ENCODE measurements at places on chromosomes 3 and 15. TPM values are rescaled to one million over a fixed set of nuclear protein-coding genes. Genes with fewer than 3 reads are reported as not detected.

FOXL2NB gene
- not detected for total RNA-seq

C3orf52 gene
- 3.7 TPM for total RNA-seq

SLC7A14 gene
- total RNA-seq = not detected

C2CD4B gene
- total RNA-seq = 8.4 TPM

CP gene
- 1.0 TPM for total RNA-seq

CHRNA7 gene
- 0.52 TPM for total RNA-seq

SEMA6D gene
- total RNA-seq = 26.6 TPM

KIF15 gene
- total RNA-seq = 6.3 TPM

SLC24A5 gene
- not detected for total RNA-seq

GYG1 gene
- total RNA-seq = 62.6 TPM

OXTR gene
- total RNA-seq = 0.52 TPM

RLBP1 gene
- total RNA-seq = 0.52 TPM

CPLX3 gene
- total RNA-seq = not detected

CHSY1 gene
- 29.7 TPM for total RNA-seq

CLEC3B gene
- 129 TPM for total RNA-seq

LMLN gene
- total RNA-seq = 4.2 TPM

ULK4 gene
- total RNA-seq = 8.4 TPM

PPP1R14D gene
- total RNA-seq = not detected

ISLR2 gene
- total RNA-seq = 2.1 TPM

OR4M2 gene
- total RNA-seq = not detected

LRRC2 gene
- 3.7 TPM for total RNA-seq

ZNF80 gene
- total RNA-seq = not detected

BMF gene
- total RNA-seq = 8.4 TPM

ALPK3 gene
- total RNA-seq = 33.4 TPM

CYP8B1 gene
- total RNA-seq = not detected

CYP1A2 gene
- not detected for total RNA-seq

CSPG4 gene
- 71.5 TPM for total RNA-seq

SKOR1 gene
- total RNA-seq = under 0.01 TPM

ZFYVE19 gene
- 19.8 TPM for total RNA-seq

IL12A gene
- 0.52 TPM for total RNA-seq

ASB14 gene
- not detected for total RNA-seq

CAMK2N2 gene
- not detected for total RNA-seq

ZNF774 gene
- total RNA-seq = 2.1 TPM

ROPN1B gene
- total RNA-seq = not detected

BCL2A1 gene
- total RNA-seq = 1.0 TPM

ZNF860 gene
- total RNA-seq = under 0.01 TPM

NR1I2 gene
- total RNA-seq = under 0.01 TPM

CFAP91 gene
- total RNA-seq = under 0.01 TPM

RTP1 gene
- total RNA-seq = not detected

TMCO5A gene
- not detected for total RNA-seq

ARPP21 gene
- 54.3 TPM for total RNA-seq
